ENCODE measurements at places on chromosomes 2 and 18. TPM values are rescaled to one million over a fixed set of nuclear protein-coding genes. Genes with fewer than 3 reads are reported as not detected.

GRB14 gene
- total RNA-seq, result not detected

GPC1 gene
- total RNA-seq, result 1.8 TPM

CIB4 gene
- total RNA-seq, result not detected

DNA sequence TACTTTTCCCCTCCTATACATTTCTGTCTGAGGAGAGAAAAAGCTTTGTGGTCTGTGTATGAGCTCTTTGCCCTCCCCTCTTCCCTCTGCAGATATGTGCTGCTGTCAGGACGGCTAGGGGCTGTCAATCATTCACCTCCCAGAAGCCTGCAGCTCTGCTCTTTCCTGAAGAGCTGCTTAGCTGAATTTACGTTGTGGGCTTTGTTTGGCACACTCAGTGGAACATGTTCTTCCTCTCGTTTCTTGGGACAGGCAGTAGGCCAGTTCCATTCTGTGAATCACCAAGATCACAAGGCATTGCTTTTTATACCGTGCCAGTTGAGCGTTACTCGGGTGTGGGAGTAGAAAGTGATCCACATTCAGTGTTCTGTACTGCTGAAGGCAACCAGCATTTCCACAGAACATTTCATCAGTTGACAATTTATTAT, 136.7 kb downstream of the LAMA3 start:
- DNase-seq, result no peak
- H3K36me3 ChIP-seq, result no peaks in the 10 kb centered on the region
- no peak overlapping the region for H3K27ac ChIP-seq
- H3K27me3 ChIP-seq, result no peaks in the 10 kb centered on the region
- peaks cover 6% of the 10 kb centered on the region for H3K4me1 ChIP-seq

- H3K27ac ChIP-seq, result peak overlapping the region; percentile 92
- H3K27me3 ChIP-seq, result peaks cover 10% of the 10 kb centered on the region
- peaks cover 37% of the 10 kb centered on the region for H3K4me1 ChIP-seq
- H3K4me3 ChIP-seq, result peak overlapping the region; percentile 32
- no peak for DNase-seq
Measured at GRCh38 chr18:23230686-23231085, 95.4 kb downstream of the CABLES1 start.

GRCh38 chr2:14614017-14614416, 18.5 kb upstream of the LRATD1 start:
- no peaks in the 10 kb centered on the region for H3K36me3 ChIP-seq
- H3K4me3 ChIP-seq, result no peak overlapping the region
- no peak for DNase-seq
- no peak overlapping the region for H3K27ac ChIP-seq
- H3K27me3 ChIP-seq, result no peaks in the 10 kb centered on the region

DNA sequence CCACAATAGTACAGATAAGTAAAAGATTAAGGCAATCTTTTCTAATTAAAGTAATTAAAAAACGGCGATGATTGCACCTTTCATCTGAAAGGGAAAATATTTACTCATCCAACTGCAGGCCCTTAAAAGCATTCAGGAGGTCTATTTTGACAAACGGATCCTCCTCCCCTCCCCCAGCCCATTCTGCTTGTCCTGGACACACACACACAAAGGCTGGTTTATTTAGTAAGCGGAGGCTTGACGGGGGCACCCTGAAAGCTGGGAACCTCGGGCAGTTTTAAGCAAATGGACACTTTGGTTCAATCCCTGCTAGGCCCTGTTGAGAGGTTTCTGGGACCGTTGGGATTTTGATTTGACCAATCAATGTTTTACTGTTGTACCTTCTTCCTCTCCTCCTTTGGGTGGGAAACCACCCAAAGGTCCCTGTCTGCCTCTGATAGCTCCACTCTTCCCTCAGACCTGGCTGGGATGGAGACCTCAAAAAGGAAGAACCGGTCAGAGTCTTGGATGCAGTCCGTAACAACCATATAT, 135.8 kb upstream of the HAAO start:
- no peaks in the 10 kb centered on the region for H3K36me3 ChIP-seq
- H3K27me3 ChIP-seq, result no peaks in the 10 kb centered on the region
- DNase-seq, result no peak
- H3K27ac ChIP-seq, result no peak overlapping the region
- H3K4me1 ChIP-seq, result no peaks in the 10 kb centered on the region

- peaks cover 14% of the 10 kb centered on the region for H3K27me3 ChIP-seq
- H3K36me3 ChIP-seq, result no peaks in the 10 kb centered on the region
- H3K4me3 ChIP-seq, result no peak overlapping the region
- no peak overlapping the region for H3K27ac ChIP-seq
Measured at GRCh38 chr2:237591141-237591881, 777 bp upstream of the RAB17 start.

GRCh38 chr2:451495-451894, 163.6 kb upstream of the ALKAL2 start:
- no peaks in the 10 kb centered on the region for H3K27me3 ChIP-seq
- no peak for DNase-seq
- no peak overlapping the region for H3K27ac ChIP-seq
- H3K4me3 ChIP-seq, result no peak overlapping the region
- H3K4me1 ChIP-seq, result peaks cover 29% of the 10 kb centered on the region
- no peaks in the 10 kb centered on the region for H3K36me3 ChIP-seq

GRCh38 chr2:171529914-171530313, 7.6 kb downstream of the CYBRD1 start:
- H3K27me3 ChIP-seq, result peaks cover 15% of the 10 kb centered on the region
- no peak overlapping the region for H3K27ac ChIP-seq
- H3K4me1 ChIP-seq, result peaks cover 3% of the 10 kb centered on the region
- no peaks in the 10 kb centered on the region for H3K36me3 ChIP-seq
- no peak for DNase-seq

GRCh38 chr2:66966631-66967030, 430.5 kb upstream of the ETAA1 start:
- no peaks in the 10 kb centered on the region for H3K27me3 ChIP-seq
- H3K36me3 ChIP-seq, result no peaks in the 10 kb centered on the region
- no peaks in the 10 kb centered on the region for H3K4me1 ChIP-seq
- DNase-seq, result no peak

- no peaks in the 10 kb centered on the region for H3K36me3 ChIP-seq
- H3K4me1 ChIP-seq, result no peaks in the 10 kb centered on the region
Measured at GRCh38 chr2:120241684-120242083, 11.0 kb upstream of the RALB start.

- DNase-seq, result no peak
- H3K36me3 ChIP-seq, result no peaks in the 10 kb centered on the region
- H3K4me3 ChIP-seq, result no peak overlapping the region
- no peaks in the 10 kb centered on the region for H3K27me3 ChIP-seq
- H3K27ac ChIP-seq, result no peak overlapping the region
Measured at GRCh38 chr18:7579918-7580542, 12.9 kb downstream of the PTPRM start.

- H3K4me3 ChIP-seq, result no peak overlapping the region
- peaks cover 5% of the 10 kb centered on the region for H3K4me1 ChIP-seq
- no peak overlapping the region for H3K27ac ChIP-seq
- H3K27me3 ChIP-seq, result peaks cover 44% of the 10 kb centered on the region
- DNase-seq, result no peak
Measured at GRCh38 chr18:37251679-37252078, 313.9 kb downstream of the CELF4 start.
